ENCODE measurements at places on chromosomes 2 and 18. TPM values are rescaled to one million over a fixed set of nuclear protein-coding genes. Genes with fewer than 3 reads are reported as not detected.

The MTCL1 gene
- total RNA-seq = 28.2 TPM

The HOXD3 gene
- total RNA-seq = 0.30 TPM

The TUBB8B gene
- total RNA-seq = not detected

The CHN1 gene
- 11.0 TPM for total RNA-seq

The ARMC9 gene
- total RNA-seq = 68.2 TPM

The CCDC74B gene
- total RNA-seq = 5.8 TPM

The LBX2 gene
- total RNA-seq = 1.6 TPM

The C2orf80 gene
- not detected for total RNA-seq

The CENPA gene
- total RNA-seq = 22.0 TPM

The KCNF1 gene
- 0.07 TPM for total RNA-seq

The VWC2L gene
- total RNA-seq = not detected

The COX5B gene
- 603 TPM for total RNA-seq

The HSBP1L1 gene
- total RNA-seq = 6.8 TPM

The REG3G gene
- total RNA-seq = not detected

The SERPINB4 gene
- 0.05 TPM for total RNA-seq

The CNDP1 gene
- not detected for total RNA-seq

The ASTL gene
- total RNA-seq = 0.17 TPM

The CYP20A1 gene
- 16.9 TPM for total RNA-seq

The ST8SIA5 gene
- total RNA-seq = 9.8 TPM

The IL1B gene
- total RNA-seq = 2.6 TPM

The CCBE1 gene
- 7.7 TPM for total RNA-seq

The C2orf66 gene
- not detected for total RNA-seq

The FBLN7 gene
- total RNA-seq = 3.0 TPM

The MAB21L4 gene
- not detected for total RNA-seq

The DLX1 gene
- 6.8 TPM for total RNA-seq

The SAG gene
- total RNA-seq = not detected

The TMEM37 gene
- total RNA-seq = not detected

The ANKRD62 gene
- not detected for total RNA-seq

The CYTIP gene
- 2.8 TPM for total RNA-seq

The CYRIA gene
- total RNA-seq = 0.02 TPM

The PROM2 gene
- total RNA-seq = 2.9 TPM

The IRS1 gene
- total RNA-seq = 12.6 TPM

The RAX gene
- not detected for total RNA-seq

The ERICH2 gene
- total RNA-seq = not detected

The APCDD1 gene
- 6.8 TPM for total RNA-seq

The SIX3 gene
- not detected for total RNA-seq

The AFF3 gene
- 2.6 TPM for total RNA-seq

The PLEKHH2 gene
- total RNA-seq = 2.4 TPM

The ANTXR1 gene
- total RNA-seq = 38.6 TPM

The STON1 gene
- 3.7 TPM for total RNA-seq

The GPR17 gene
- total RNA-seq = not detected

The STARD6 gene
- total RNA-seq = not detected

The GREB1 gene
- total RNA-seq = 0.39 TPM

The SERPINB13 gene
- total RNA-seq = not detected

The MRPS9 gene
- 21.2 TPM for total RNA-seq

The CAPN14 gene
- 1.0 TPM for total RNA-seq

The SERPINB10 gene
- not detected for total RNA-seq

The RNF125 gene
- 0.07 TPM for total RNA-seq

The REG1A gene
- total RNA-seq = not detected

The FOXD4L1 gene
- 0.07 TPM for total RNA-seq

The MREG gene
- 3.6 TPM for total RNA-seq

The DLGAP1 gene
- total RNA-seq = not detected

The FLACC1 gene
- total RNA-seq = 0.27 TPM

The NTSR2 gene
- not detected for total RNA-seq

The POTEF gene
- not detected for total RNA-seq
